ENCODE measurements at places on chromosomes 3 and 15.

DNA sequence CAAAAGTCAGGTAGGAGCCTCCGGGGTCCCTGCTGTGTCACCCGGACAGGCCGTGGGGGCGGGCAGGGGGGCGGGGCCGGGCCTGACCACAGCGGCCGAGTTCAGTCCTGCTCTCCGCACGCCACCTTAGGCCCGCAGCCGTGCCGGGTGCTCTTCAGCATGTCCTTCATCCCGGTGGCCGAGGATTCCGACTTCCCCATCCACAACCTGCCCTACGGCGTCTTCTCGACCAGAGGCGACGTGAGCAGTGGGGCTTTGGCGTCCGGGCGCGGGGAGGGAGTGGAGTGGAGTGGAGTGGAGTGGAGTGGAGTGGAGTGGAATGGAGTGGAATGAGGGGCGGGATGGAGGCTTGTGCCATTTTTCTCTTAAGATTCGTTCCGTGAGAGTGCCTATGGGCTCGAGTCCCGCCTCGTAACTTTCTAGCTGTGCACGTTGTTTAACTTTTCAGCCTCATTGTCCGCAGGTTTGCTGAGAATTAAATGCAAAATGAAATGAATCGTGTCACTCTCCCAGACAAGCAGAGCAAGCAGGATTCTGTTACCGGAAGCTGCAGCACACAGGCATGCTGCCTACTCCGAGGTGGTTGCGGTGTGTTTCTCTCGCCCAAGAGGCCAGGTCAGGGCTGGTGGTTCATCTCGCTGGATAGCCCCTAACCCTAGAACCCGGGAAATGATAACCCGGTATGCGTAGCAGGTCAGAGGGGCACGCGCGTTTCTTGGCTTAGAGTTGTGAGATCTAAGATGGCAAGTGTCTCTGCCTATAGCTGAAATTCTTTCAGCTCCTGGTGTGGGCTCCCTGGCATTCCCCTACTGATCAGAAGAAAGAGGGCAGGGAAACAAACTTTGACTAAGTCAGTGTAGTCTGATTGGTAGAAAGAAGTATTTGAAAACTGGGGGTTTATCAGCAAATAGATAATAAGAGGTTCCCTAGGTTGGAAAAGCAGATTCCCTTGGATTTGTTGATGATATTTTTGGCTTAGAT, at the start of gene FAH:
TSS of gene FAH (plus strand) at position 104 of the 981 bp plus-strand sequence. CDS start at position 160, 56 bp downstream.
- peak; percentile 40 for DNase-seq

DNA sequence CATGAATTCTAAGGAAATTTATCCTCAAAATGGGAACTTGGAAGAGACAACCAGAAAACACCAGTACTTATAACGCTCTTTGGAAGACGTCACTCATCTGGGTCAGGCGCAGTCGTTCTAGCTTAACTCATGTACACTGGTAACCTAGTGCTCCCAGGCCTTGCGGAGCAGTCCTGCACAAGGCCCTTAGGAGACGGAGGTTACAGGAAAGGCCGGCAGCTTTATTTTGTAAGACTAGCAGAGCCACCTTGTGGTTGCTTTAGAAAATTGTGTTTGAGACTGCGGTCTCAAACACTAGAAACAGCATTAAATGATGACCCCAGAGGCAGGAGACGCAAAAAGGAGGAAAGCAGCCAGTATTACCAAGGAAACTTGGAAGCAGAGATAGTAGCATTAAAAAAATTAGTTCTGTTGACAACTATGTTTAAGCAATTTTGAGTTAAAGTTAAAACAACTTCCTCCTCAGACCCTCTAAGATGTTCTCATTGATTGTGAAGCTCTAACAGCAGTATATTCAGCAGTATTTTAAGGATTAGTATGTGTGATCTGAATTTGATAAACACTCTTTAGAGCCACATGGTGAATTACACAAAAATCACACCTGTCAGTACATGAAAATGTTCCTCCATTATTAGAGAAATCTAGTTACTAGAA, 141.9 kb upstream of the C2CD4B start:
- DNase-seq, result no peak

DNA sequence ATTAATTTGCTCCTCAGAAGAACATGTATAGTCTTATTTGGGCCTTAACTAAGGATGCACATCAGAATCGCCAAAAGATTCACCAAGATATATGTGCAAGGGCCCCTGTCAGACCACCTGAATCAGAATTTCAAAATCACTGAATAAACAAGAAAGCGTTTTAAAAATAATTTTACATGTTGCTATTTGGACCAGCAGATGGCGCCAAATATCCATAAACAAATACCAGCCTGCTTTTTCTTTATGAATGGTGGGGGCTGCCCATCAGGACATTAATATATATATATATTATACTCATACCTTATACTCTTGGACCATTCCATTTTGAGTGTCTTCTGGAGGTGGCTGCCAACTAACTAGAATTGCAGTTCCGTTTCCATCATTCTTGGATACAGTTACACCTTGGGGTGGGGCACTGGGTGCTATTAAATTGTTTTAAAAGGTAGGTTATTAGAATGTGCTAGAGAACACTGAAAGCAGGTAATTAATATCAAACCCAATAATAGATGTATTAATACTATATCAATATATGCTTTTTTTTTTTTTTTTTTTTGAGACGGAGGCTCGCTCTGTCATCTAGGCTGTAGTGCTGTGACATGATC, 1108.3 kb downstream of the ROBO1 start:
- DNase-seq, result no peak

- peak; percentile 100 for DNase-seq
Measured at GRCh38 chr3:49411968-49412631, at the start of the genes RHOA and TCTA. TSS of gene RHOA (minus strand) at chr3:49411976. CDS start at chr3:49375589, 36,387 bp downstream. TSS of gene TCTA (plus strand) at chr3:49412423. CDS start at chr3:49412427, 4 bp downstream.

GRCh38 chr3:37492468-37492867, 318.1 kb upstream of the LRRFIP2 start:
- no peak for DNase-seq

DNA sequence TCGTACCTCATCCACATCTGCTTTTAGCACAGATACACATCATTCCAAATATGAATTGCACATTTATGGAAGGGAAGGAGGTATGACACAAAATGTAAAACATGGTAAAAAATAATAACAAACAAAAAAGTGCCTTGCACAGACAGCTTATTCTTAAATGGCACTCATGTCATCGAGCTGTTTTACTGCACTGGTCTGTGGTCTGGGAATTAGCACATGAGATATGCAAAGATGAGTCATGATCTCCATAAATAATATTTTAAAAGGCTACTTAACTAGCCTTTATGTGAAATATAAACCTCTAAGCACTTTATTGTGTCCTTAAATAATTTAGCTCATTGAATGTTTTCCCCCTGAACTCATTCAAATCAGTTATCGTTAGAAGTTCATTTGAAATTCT, 142.2 kb upstream of the ZNF385D start:
- DNase-seq, result no peak

Data from central memory CD4-positive, alpha-beta T cell (primary cell).